ENCODE measurements at places on chromosomes 1 and 21.

- no peak for DNase-seq
These were observed 7.0 kb downstream of the TMPRSS3 start for GRCh38 chr21:42388740-42389448.

DNA sequence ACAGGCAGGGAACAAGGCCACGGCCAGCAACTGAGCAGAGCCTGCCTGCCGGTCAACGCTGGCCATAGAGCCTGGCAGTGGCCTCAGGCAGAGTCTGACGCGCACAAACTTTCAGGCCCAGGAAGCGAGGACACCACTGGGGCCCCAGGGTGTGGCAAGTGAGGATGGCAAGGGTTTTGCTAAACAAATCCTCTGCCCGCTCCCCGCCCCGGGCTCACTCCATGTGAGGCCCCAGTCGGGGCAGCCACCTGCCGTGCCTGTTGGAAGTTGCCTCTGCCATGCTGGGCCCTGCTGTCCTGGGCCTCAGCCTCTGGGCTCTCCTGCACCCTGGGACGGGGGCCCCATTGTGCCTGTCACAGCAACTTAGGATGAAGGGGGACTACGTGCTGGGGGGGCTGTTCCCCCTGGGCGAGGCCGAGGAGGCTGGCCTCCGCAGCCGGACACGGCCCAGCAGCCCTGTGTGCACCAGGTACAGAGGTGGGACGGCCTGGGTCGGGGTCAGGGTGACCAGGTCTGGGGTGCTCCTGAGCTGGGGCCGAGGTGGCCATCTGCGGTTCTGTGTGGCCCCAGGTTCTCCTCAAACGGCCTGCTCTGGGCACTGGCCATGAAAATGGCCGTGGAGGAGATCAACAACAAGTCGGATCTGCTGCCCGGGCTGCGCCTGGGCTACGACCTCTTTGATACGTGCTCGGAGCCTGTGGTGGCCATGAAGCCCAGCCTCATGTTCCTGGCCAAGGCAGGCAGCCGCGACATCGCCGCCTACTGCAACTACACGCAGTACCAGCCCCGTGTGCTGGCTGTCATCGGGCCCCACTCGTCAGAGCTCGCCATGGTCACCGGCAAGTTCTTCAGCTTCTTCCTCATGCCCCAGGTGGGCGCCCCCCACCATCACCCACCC lies at the start of gene TAS1R3:
TSS of gene TAS1R3 (plus strand) at position 213 of the 898 bp plus-strand sequence. CDS start at position 279, 66 bp downstream.
- no peak for DNase-seq

- no peak for DNase-seq
These were observed 31.1 kb downstream of the PADI6 start for GRCh38 chr1:17403081-17403480.

DNA sequence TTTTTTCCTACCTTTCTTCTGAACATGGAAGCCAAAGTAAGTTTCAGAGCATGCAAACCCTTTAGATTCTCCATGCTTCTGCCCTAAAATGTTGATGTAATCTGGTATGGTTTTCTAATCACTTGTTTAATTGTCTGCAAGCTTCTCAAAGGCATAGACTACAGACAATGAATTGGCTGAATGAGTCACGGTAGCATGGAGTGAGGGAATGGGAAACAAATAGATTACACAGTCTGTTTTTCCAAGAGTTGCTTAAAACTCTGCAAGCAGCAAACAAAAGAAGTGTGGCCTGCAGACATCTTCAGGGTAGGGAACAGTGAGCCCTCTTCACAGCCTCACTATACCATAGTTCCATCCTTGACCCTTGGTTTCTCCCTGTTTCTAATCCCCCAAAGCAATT lies 326.0 kb downstream of the BARHL2 start:
- DNase-seq, result no peak

- no peak for DNase-seq
These were observed 99.5 kb downstream of the LACTBL1 start for GRCh38 chr1:22872981-22873664.

DNA sequence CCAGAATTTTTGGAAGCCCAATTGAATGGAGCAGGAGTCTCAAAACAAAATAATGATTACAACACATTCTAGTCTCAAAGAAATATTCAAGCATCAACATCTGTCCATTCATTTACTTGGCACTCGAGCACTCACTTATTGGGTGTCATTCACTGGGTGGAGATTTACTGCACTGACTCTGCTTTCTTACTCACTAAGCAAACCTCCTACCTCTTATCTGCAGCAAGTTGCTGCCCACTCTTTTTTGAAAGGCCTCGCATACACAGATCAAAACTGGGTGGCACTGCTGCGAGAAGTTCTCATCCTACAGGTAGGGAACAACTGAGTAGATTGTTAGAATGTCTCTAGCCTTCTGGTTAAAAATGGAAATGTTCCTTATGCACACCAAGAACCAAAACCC lies 18.0 kb downstream of the RHBDL2 start:
- DNase-seq, result no peak

DNA sequence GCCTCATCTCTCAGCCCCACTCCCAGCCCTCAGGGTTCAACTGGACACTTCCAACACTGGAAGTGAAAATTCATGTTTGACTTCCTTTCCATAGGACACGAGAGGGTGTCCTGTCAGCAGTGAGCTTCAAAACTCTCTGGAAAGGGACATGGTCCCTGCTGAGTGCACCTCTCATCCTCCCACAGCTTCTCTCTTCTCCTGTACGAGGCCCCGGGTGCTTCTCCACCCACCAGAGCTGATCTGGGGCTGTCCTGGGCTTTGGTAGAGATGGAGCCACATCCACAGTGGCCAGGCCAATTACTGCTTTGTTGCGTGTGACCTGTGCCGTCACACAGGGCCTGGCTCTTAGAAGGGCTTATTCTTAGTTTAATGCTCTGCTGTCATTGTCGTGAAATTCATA lies 182.3 kb downstream of the RRAGC start:
- DNase-seq, result no peak

DNA sequence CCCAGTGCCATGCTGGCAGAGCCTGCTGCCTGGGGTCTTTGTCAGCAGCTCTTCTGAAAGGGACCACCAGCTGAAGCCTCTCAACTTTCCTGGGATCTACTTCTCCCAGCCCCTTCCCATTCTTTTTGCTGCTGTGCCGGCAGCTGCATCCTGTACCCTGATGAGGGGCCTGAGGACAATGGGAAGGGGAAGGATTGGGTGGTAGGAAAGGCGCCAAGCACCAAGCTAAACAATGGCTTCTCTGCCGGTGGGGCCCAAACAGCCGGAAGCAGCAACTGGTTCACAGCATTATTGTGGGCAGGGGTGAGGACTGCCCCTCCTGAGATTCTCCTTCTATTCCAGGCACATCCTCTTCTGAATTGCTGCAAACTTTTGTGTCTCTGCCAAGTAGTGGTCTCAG lies 5.0 kb upstream of the EFCAB14 start:
- DNase-seq, result no peak

DNA sequence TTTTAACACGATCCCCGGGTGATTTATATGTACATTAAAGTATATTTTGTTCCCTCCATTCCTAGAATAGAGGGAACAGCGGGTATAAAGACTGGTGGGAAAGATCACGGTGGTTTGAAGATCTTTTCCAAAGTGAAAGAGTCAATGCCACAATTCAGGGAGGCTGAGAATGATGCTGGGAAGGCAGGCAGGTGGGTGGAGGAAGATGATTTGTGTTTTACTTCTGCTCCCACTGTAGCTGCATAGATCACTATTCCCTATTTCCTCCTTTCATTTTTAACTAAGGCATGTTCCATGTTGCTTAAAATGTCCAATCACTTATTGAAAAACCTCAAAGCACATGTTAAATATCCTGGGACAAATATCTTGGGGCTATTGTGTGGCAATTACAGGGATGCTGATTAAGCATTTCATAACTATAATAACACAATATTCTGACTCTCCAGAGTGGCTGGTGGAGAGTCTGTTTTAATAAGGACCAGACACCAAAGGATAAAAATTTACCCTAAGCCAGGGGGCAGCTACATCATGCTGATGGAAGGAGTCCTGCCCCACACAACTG lies 8.4 kb upstream of the LYST start:
- no peak for DNase-seq

DNA sequence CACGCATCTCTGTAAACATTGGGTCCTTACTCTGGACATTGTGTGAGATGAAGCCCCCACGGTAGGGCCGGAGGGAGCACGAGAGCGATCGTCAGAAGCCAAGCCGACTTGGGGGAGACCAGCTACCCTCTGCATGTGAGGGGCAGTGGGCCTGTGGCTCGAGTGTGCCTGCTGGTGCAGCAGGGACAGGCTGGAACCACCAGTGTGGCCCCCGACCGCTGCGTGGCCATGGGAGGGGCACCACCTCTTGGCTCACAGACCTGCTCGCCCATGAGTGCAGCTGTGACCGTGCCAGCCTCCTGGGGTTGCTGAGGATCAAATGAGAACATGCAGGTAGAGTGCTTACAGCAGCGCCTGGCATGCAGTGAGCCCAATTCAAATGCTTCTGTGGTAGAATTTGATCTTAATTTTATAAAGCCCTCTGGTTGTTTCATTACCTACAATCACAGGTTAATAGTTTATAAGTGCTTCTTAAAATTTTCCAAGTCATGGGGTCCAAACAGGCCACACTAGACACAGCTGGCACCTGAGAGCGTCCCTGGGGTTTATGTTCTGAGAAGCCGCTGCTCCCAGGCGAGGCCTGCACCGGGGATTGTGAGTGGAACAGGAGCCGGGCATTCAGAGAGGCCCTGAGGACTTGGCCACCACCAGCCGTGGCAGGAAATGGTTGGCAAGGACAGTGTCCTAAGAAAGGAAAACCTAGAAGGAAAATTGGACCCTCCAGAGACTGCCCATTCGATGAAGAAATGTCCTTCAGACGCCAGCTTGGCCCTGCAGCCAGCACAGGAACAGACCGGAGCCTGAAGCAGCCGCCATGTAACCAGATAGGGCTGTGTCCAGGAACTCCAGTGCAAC lies 22.6 kb upstream of the ADARB1 start:
- DNase-seq, result no peak

- no peak for DNase-seq
These were observed 12.2 kb downstream of the EVA1C start for GRCh38 chr21:32424674-32425073.

- no peak for DNase-seq
These were observed 197.8 kb upstream of the GALNT2 start for GRCh38 chr1:229869240-229869639.

- no peak for DNase-seq
These were observed 86.9 kb upstream of the SPAG17 start for GRCh38 chr1:118271883-118272282.

GRCh38 chr1:100462326-100463025 lies 75.5 kb upstream of the GPR88 start:
- no peak for DNase-seq

GRCh38 chr1:179144626-179145025 lies 62.8 kb downstream of the TOR3A start:
- DNase-seq, result no peak

- no peak for DNase-seq
These were observed 54.6 kb downstream of the S100B start for GRCh38 chr21:46550116-46550941.

DNA sequence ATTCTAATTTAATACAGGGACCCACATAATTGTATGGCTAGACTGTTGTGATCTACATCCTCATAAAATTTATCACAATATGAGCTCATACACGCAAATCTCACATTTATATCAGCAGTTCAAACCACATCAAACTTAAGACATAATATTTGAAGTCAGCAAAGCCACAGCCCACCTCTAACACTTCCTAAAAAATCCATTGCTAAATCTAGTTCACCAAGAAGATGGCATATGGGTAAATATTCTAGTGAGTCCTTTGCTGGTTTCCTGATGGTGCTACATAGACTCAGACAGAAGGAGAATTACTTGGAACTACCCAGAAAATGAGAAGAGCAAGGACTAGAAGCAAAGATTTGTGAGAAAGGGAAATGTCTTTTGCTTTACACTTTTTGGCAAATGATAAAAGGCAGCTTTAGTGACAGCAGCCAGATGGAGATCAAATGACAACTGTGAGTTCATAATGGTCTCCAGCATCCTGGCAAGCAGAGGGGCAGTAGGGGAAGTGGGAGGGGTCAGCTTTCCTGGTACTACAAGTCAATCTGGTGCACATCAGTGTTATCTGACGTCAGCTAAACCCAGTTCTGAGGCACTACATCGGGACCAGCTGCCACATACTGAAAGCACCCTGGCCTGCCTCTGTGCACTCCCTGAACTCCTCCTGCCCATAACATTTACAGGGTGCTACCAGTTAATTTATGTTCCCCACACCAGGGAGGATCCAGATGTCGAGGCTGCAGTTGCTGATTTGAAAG lies 10.6 kb upstream of the GADD45A start:
- no peak for DNase-seq

DNA sequence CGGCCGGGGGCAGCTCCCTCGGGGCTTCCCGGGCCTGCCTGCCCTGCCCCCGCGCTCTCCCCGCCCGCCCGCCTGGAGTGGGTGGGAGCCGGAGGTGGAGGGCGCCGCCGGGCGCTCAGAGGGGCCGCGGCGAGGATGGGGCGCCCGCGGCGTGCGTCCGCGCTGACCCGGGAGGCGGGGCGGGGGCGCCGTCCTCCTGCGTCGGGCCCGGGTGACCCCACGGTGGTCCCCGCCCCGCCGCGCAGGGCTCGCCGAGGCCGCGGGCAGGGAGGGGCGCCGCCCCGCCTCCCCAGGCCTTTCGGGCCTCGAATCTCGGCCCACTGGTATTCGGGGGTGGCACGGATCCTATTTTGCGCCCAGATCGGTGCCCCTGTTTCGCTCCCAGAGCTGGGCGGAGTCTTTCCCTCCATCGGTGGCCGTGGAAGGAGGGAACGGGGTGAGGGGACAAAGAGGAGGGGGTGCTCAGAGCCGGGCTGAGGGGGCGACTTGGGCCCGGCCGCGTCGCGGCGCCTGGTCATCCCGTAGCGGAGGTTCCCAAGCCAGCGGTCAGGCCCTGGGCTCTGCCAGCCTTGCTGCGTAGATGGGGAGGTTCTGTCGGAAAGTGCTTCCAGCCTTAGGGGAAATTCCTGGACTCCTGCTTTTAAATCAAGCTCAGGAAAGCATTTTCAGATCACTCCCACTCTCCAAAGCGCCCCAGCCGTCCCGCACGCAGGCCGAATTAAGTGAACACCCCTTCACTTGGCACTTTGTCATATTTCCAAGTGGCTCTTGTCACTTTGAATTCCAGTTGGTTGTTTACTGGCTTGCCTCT lies 545 bp downstream of the PATJ start:
- DNase-seq, result no peak

- no peak for DNase-seq
These were observed 60.8 kb downstream of the FAM163A start for GRCh38 chr1:179803918-179804317.

- DNase-seq, result no peak
These were observed 567.0 kb downstream of the AJAP1 start for GRCh38 chr1:5221451-5221850.

DNA sequence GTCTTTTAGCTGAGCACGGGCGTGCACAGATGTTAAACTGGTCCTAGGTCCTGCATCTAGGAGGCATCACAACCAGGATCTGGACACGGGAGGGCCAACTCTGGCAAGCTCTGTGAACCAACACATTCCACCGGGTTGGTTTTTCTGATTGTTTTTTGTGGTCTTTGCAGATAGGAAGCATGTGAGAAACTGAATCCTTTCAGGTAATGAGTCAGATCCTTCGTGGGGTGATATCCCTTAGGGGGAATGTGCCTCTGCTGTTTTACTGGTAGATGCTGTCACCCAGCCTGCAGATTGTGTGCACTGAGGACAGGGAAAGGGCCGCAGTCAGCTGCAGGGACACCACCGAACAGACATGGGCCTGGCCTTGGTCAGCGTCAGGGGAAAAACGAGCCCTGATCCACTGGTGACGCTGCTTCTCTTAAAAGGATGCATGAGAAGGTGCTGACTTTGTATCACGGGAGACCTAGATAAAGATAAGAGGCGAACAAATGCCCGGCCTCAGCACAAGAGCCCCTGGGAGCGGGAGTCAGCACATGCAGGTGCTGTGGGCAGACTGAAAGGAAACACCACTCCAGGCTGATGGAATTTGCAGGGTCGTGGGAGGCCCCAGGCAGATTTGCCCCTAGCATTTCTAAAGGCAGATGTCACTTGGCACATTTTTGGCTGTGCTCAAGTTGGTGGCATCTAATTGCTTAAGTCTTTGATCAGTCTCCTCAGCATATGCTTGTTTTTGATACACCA lies 51.1 kb downstream of the DOP1B start:
- no peak for DNase-seq
